ENCODE measurements at places on chromosomes 1 and 21. TPM values are rescaled to one million over a fixed set of nuclear protein-coding genes. Genes with fewer than 3 reads are reported as not detected.

NHLH1 gene
- polyA plus RNA-seq = 0.31 TPM

NSL1 gene
- polyA plus RNA-seq = 35.0 TPM

FGR gene
- polyA plus RNA-seq = 3.0 TPM

GNG4 gene
- 0.74 TPM for polyA plus RNA-seq

LCE1E gene
- polyA plus RNA-seq = not detected

CZIB gene
- 70.7 TPM for polyA plus RNA-seq

GSTM2 gene
- polyA plus RNA-seq = 164 TPM

ZNF695 gene
- polyA plus RNA-seq = 1.9 TPM

CFHR1 gene
- 0.90 TPM for polyA plus RNA-seq

ERICH3 gene
- polyA plus RNA-seq = 0.24 TPM

DMBX1 gene
- polyA plus RNA-seq = not detected

PRAMEF11 gene
- not detected for polyA plus RNA-seq

GAS5 gene
- polyA plus RNA-seq = 678 TPM

KTI12 gene
- polyA plus RNA-seq = 2.4 TPM

All from muscle of back (tissue), 13 donors.